ENCODE measurements at places on chromosomes 7 and 10. TPM values are rescaled to one million over a fixed set of nuclear protein-coding genes. Genes with fewer than 3 reads are reported as not detected.

Gene FAM241B
- polyA plus RNA-seq: 11.3 TPM

GRCh38 chr7:23893942-23894891 is 184.2 kb downstream of the STK31 start:
- no peak for DNase-seq

DNA sequence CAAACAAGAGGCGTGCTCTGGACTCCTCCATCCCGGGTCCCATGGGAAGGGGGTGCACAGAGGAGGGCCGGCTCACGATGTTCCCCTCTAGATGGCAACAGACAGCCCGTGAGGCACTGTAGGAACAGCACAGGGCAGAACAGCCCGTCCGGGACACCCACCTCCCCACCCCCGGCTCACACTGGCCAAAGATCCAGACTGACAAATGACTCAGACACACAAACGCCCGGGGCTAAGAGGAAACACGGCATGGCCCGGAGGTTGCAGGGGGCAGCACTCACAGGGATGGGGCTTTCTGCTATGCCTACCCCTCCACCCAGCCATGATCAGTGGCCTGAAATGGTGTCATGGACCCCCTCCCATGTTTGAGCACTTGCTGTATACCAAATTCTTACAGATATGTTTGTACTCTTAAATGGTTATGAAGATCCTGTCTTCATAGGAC is 4.9 kb upstream of the ELN start:
- no peak for DNase-seq

- DNase-seq: no peak
Observed at GRCh38 chr7:2066251-2066919, 166.4 kb downstream of the MAD1L1 start.

DNA sequence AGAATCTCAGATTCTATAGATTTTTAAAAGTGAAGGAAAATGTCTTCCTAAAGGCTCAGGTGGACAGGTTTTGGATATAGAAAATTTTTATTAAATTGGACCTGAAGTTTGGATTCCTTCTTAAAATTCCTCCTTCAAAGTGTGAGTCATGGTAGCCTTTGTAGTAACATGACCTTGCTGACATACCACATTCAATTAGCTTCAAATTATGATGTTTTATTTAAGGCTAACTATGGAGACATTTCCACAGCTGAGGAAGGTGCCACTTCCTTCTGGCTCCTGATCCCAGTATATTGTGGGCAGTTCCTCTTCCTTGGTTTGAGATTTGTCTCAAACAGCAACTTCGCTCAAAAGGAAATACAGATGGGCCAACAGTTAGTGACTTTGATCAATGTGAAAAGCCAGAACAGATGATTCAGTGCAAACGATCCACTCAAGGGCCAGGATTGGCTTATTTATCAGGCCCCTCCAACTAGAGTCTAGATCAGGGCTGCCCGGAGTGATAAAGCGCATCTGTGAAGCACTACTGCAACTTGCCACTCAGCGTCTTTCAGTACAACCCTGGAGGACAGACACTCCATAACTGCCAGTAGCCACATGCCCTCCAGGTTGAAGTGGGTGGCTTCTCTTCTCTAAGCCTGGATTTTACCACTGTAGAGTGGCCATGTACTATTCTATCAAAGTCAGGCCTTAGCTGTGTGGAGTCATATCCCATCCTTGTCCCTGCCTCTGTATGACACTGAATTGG is 573.5 kb downstream of the KIF20B start:
- no peak for DNase-seq

DNA sequence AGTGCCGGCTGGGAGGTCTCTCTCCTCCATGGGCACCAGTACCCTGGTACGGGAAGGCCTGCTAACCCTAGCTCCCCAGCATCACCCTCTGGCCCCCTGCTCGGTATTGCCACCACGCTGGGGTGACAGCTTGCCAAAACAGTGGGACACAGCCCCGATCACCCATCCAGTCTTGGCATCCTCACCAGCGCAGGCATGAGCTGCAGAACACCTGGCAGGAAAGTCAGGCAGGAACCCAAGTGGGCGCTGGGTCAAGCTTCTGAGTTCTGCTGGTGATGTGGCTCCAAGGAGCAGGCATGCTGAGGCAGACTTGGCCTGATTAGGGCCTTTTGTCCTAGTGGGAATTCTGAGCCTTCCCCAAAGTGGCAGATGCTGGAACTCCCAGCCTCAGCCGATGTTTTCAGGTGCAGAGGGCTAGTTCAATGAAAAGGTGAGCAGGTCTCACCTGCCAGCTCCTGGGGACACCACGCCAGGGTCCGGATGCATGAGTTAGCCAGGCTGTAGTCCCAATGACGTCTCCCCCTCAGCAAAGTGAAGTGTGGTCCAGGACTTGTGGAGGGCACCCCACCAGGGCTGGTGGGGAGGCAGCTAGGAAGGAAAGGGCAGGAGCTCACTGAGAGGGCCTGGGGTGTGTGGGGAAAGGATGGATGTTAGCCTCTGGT is 8.5 kb upstream of the ZNF22 start:
- no peak for DNase-seq

- DNase-seq: no peak
Observed at GRCh38 chr10:95352684-95353083, 61.9 kb upstream of the PDLIM1 start.

Gene GPR37
- polyA plus RNA-seq: 1.7 TPM

Gene POLR2J
- 52.0 TPM for polyA plus RNA-seq

DNA sequence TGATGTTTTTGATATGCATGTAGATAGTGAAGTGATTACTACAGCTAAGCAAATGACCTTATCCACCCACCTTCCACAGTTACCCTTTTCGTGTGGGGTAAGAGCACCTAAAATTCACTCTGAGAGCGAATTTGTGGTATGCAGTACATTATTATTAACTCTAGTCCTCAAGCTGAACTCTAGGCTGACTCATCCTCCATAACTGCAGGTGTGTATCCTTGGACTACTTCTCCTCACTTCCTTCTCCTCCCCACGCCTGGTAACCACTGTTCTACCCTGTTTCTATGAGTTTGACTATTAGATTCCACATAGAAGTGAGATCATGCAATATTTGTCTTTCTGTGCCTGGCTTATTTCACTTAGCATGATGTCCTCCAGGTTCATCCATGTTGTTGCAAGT is 484.6 kb downstream of the GATA3 start:
- DNase-seq: no peak

GRCh38 chr10:69389827-69390490 is 26.8 kb downstream of the TACR2 start:
- no peak for DNase-seq

DNA sequence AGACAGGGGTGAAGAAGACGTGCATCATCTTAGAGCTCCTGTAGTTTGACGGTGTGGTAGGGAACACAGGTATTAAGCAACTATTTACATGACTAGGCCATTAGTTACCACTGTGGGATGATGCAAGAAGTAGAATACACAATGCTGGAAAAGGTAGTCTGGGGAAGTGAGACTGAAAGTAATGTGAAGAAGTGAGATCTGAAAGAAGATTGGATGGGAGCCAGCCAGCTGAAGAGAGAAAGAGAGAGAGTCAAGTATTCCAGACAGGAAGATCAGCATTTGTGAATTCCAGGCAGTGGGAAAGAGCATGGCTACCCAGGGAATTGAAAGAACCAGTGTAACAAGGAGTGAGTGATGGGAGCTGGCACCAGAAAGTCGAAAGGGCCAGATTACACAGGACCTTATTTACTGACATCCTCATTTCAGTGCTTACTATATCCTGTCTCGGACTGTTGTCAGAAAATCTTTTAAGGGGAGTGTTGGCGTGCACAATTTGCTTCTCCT is 4.0 kb upstream of the CFAP58 start:
- no peak for DNase-seq

- DNase-seq: no peak
Observed at GRCh38 chr7:107233174-107233573, 64.4 kb downstream of the HBP1 start.

Gene PILRA
- 3.1 TPM for polyA plus RNA-seq

Gene CREB5
- polyA plus RNA-seq: 9.0 TPM

- no peak for DNase-seq
Observed at GRCh38 chr10:54284526-54285193, 516.4 kb downstream of the PCDH15 start.

GRCh38 chr10:72086466-72087391 is 1.6 kb downstream of the SPOCK2 start:
- DNase-seq: no peak

GRCh38 chr10:91159254-91159783 is 61.1 kb upstream of the PCGF5 start:
- DNase-seq: no peak

GRCh38 chr7:126776498-126776897 is 476.2 kb downstream of the GRM8 start:
- no peak for DNase-seq

- no peak for DNase-seq
Observed at GRCh38 chr10:124650820-124651401, 93.3 kb downstream of the FAM53B start.

Gene OR2A42
- polyA plus RNA-seq: 0.43 TPM

GRCh38 chr10:124138195-124138882 is 44.9 kb upstream of the CHST15 start:
- no peak for DNase-seq

Gene PON1
- polyA plus RNA-seq: 0.52 TPM

DNA sequence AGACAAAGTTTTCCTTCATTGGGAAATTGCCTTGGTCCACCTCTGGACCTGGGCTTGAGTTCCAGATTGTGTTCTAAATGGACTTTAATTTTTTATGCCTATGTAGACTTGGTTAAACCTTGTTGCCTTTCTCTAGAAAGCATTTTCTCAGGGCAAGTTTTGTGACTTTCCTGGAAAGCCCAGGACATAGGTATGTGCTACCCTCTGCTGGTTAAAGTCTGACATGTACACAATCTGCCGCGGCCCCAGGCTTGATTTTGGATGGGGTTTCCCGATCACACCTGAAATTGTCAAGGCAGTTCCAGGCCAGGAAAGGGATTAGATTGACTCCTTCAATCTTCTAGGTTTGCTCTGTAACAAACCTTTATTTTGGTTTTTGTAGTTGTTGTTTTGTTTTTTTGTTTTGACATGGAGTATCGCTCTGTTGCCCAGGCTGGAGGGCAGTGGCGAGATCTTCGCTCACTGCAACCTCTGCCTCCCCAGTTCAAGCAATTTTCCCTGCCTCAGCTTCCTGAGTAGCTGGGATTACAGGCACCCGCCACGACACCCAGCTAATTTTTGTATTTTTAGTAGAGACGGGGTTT is 14.1 kb upstream of the AKR1B10 start:
- DNase-seq: peak; percentile 18

Gene PTPRE
- polyA plus RNA-seq: 4.5 TPM

GRCh38 chr7:101954499-101954898 is 137.1 kb downstream of the CUX1 start:
- no peak for DNase-seq

DNA sequence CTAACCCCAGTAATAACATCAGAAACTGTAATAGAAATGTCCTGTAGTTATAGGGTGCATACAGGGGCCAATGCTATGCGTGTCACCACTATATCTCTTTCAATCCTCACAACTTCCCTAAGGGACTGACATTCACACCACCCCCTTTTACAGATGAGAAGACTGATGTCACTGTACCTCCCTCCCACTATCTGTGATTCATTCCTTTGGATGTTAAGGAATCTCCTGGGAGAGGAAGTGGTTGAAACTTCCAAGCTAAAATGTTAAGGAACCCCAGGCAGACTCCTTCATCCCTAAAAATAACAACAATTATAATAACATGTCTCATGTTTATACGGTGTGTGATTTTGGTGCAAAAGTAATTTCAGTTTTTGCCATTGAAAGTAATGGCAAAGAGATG is 5.4 kb downstream of the COL13A1 start:
- no peak for DNase-seq

Gene PRKRIP1
- polyA plus RNA-seq: 46.9 TPM

GRCh38 chr10:92418221-92418620 is 127.3 kb downstream of the MARCHF5 start:
- DNase-seq: no peak

Gene PIK3AP1
- 5.5 TPM for polyA plus RNA-seq

Gene ATAD1
- polyA plus RNA-seq: 55.1 TPM

Gene SFRP5
- polyA plus RNA-seq: 0.10 TPM

Gene IFIT2
- 6.6 TPM for polyA plus RNA-seq

DNA sequence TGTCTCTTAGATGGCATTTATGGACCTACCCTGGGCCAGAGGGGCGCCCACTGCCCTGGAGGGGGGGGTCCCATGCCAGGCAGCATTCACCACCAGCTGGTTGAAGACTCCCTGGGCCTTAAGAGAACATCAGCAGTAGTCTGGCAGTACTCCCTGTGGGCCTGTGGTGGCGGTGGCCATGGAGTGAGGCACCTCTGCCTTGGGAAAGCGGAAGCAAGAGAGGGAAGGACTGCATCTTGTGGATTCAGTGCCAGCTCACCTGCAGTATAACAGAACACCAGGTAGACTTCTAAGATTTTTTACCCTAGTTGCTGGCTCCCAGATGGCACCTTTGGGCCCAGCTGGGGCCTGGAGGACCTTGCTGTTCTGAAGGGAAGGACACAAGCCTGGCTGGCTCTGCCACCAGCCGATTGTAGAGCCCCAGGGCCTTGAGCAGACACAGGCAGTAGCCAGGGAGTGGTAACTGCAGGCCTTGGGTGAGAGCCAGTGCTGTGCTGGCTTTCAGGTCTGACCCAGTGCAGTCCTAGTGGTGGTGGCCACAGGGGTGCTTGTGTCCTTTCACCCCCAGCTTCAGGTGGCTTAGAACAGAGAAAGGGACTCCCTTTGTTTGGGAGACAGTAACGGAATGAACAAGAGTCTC is 15.8 kb downstream of the PLAC9 start:
- DNase-seq: no peak

DNA sequence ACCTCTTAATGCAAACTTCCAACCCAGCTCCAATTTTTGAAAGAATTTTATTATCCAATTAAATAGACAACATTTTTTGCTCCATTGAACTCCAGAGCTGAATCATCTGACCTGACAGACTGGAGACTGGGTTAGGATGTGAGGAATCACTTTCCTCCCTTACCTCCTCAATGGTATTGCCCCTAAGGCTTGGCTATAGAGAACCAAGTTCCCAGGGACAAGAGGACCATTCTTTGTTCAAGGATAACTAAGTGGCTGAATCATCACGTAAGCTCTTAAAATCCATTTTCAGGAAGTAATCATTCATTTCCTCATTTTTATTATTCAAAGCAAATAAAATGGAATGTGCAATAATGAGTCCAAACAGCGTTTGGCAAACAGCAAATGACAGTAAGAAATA is 335.1 kb downstream of the GATA3 start:
- no peak for DNase-seq

- DNase-seq: no peak
Observed at GRCh38 chr10:33276282-33276923, 58.1 kb downstream of the NRP1 start.

GRCh38 chr10:44386546-44387052 is 1.7 kb upstream of the CXCL12 start:
- DNase-seq: peak; percentile 71
